Chondrocyte (in vitro differentiated cells): ENCODE measurements at places on chromosomes 2 and 18. TPM values are rescaled to one million over a fixed set of nuclear protein-coding genes. Genes with fewer than 3 reads are reported as not detected.

- no peak for DNase-seq
Measured at GRCh38 chr2:220396287-220396686, 768.9 kb downstream of the SLC4A3 start.

The CMPK2 gene
- total RNA-seq, result 0.90 to 1.3 TPM (median 0.95 TPM) in 3 replicates

DNA sequence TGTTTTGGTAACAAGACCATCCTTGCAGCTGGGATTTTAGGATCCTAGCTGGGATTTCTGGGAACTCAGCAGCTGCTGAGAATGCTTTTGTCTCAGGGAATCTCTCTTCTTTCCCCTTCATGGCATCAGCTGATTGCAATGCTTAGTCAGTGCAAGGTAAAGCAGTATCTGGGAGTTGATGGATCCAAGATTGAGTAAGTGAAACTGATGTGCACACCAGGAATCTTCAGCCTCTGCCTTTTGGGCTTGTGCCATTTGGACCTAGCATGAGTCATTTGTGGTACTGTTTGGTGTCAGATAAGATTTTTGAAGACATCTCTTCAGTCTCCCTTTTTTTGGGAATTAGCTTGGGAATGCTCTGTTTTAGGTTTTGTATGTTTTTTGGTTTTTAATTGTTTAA is 363.3 kb upstream of the TFPI start:
- no peak for DNase-seq

DNA sequence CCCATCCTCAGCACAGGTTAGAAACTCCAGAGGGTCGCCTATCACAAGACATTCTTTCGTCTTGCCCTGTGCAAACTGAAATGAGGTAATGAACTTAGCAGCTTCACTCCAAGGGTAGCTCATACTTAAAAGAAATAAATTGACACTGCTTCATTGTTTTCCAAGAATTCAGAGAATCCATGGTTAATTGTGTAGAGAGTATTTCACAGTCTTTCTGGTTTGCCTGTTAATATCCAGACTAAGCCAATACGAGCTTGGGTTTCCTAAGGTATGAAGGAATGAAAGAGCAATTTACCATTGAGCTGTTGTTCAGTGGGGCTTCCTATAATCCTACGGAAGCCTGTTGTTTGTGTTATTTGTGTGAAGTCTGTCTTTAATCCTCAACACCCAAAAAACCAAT is 58.7 kb downstream of the FAM124B start:
- DNase-seq, result no peak

DNA sequence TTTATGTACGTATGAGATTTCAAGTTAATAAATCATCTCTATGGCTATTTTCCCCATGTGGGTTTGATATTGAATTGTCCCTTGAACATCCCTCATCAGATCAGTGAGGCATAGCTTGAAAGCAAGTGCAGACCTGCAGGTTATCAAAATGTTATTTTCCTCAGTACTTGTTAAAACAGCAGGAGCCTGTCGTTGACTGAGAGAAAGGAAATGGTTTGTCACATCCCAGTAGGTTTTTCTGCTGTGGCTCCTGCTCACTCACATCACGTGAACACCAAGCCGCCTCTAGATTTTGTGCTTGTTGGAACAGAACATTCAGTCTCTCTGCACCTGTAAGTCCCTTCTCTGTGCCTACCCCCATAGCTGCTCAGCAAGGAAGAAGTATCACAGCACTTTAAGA is 340.3 kb downstream of the CELF4 start:
- DNase-seq, result no peak

The DCDC2C gene
- not detected in 3 replicates for total RNA-seq

The SERPINB4 gene
- total RNA-seq, result not detected in 3 replicates

GRCh38 chr2:82748653-82749052 is 1710.4 kb downstream of the SUCLG1 start:
- no peak for DNase-seq

DNA sequence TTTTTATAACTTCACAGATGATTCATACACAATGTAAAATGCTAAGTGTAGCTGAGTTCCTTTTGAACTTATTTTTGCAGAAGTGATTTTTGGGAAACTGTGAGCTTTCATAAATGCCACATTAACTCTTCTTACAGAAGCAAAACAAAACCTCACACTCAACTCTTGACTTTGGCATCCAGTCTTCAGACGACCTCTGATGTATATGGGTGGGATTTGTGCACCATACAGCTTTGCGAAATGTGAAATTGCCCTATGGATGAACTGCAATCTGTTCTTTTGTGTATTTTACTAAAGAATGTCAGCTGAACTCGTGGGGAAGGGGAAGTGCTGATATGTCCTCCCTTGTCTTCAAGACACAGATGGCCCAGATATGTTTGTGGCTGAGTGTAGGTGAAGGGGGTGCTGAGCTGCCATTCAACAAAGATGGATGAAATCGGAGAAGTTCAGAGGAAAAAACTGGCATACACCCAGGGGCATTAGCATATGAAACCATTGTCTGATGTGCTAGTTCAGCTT is 218.3 kb downstream of the PTGR3 start:
- no peak for DNase-seq

The ACMSD gene
- total RNA-seq, result not detected in 3 replicates

DNA sequence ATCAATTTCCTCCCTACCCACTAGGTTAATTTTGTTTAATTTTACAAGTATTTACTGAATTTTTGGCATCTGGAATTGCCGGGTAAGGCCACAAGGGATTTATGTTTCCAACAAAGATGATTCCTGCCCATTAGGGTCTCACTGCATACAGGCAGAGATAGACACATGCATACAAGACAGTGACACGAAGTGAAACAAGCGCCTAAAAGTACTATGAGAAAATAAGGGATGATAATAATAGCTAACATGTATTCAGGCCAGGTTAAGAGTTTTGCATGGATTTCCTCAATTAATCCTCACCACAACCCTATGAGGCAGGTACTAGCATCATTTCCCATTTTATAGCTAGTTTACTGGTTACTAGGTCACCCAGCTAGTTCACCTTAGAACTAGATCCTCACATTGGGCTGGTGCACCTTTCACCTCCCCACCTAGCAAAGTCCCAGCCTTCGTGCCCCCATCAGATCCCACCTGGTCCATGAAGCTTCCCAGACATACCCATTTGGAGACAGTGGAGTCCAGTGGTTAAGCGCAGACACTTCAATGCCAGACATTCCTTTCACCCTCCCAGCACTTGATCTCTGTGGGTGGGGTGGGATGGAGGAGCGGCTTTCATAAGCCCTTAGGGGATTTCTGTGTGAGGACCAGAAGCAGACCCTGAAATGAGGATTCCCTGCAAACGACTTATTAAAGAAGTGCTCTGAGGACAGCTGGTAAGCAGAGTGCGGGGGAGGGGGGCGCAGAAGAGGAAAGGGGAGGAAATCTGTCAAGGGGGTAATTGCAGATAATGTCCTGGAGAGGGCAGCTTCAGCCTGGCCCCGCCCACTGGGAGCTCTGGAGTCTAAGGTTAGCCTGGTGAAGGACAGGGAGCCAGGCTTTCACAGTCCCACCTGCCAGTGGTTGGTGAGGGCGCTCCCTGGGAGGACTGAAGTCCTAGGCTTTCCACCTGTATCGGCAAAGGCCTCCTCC is 5.8 kb upstream of the DGUOK start:
- DNase-seq, result no peak

- DNase-seq, result no peak
Measured at GRCh38 chr2:44397447-44398175, 35.9 kb downstream of the CAMKMT start.

- peak; percentile 89 for DNase-seq
Measured at GRCh38 chr2:240933966-240934700, 28.0 kb downstream of the CROCC2 start.

GRCh38 chr2:190271783-190272456 is 47.7 kb downstream of the HIBCH start:
- no peak for DNase-seq

The DLX2 gene
- total RNA-seq, result 5.2 to 29.1 TPM (median 5.7 TPM) in 3 replicates

- no peak for DNase-seq
Measured at GRCh38 chr2:45904946-45905631, 253.6 kb downstream of the PRKCE start.

The CCDC148 gene
- total RNA-seq, result 0.52 to 1.5 TPM (median 1.4 TPM) in 3 replicates

The MAP3K19 gene
- total RNA-seq, result not detected in 3 replicates

DNA sequence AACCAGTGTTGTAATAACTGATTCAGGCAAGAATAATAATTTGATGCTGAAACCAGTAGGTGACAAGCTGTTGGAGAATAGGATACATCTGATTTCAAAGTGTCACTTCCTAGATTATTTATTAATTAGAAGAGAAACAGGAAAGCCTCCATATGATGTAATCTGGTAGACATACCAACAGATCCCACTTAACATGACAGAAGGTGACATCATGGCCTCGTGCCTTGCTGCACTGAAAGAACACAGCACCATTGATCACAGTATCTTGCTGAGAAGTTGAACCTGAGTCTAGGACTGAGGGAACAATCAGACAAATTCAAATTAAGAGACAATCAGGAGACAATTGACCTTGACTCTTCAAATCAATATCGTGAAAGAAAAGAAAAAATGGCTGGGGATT is 131.6 kb upstream of the DLGAP1 start:
- DNase-seq, result no peak

The DNER gene
- not detected in 3 replicates for total RNA-seq

DNA sequence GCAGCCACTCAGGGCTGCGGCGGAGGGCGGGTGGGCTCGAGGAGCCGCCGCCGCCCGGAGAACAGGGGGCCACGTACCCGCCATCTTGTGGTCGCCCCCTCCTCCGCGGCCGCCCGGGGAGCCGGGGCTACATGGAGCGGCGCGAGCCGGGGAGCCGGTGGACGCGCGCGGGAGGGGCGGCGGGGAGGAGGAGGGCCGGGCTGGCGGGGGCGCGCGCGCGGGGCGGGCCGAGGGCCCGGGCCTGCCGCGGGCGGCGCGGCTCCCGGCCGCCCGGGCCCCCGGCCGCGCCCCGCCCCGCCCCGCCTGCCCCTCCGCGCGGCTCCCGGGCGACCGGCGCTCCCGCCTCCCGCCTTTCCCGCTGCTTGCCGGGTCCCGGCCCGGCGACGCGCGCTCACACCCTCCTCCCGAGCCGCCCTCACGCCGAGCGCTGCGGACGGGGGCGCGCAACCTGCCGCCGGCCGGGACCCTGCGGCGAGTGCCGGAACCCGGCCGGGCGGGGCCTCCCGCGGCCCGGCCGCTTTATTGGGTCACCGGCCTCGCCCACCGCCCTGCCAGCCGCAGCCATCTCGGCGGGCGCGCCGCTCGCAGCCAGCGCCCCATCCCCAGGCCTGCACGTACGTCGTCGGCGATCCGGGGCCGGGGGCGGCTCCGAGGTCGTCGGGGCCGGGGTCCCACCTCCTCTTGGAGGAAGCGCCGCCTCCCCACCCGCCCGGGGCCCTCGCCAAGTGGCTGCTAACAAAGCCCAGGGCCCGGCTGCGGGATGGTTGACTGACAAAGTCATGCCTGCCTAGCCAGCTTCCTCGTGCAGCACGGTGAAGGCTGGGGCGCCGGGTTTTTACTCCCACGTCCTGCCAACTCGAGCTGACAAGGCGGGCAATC is at the start of gene PPP4R1:
Gene PPP4R1 (minus strand): TSS at position 159 of the 879 bp plus-strand sequence. CDS start 75 bp downstream, at position 84.
- DNase-seq, result peak; percentile 95

The NYAP2 gene
- 0.05 TPM in 1 of 3 replicates, not detected in the others for total RNA-seq

DNA sequence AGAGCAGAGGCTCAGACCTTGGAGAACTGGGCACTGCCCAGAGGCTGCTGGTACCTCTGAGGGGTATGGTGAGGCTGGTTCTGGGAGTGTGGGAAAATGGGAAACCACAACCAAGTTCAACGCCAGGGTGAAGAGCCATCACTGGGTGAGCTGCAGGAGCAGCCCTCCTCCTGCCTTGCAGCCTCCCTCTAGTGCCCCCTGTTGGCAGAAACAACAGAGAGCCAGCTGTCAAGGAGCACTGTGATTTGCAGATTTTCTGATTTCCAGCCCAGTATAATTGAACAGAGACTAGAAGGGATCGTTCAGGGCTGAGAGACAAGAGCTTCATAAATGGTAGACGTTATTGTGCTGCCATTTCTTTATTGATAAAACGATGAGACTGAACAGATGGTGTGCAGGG is 50.5 kb downstream of the MAPK4 start:
- DNase-seq, result no peak

The GAREM2 gene
- 6.5 to 22.6 TPM (median 19.1 TPM) in 3 replicates for total RNA-seq

DNA sequence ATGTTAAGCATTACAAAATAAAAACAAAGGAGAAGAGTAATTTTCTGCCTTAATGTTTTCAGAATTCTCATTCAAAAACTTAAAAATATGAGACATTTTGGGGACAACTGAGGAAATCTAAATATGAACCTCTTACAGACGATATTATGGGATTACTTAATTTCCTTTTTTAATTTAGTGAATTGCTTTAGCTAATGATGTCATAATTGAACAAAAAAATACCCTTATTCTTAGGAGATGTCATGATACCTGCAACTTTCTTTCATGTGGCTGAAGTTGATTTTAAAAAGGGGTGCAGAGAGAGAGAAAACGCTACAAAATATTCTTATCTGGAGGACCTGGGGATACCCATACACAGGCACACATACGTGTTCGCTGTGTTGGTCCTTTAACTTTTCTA is 129.3 kb downstream of the ZNF521 start:
- DNase-seq, result no peak

The B3GNT7 gene
- 1.7 to 1.9 TPM (median 1.8 TPM) in 3 replicates for total RNA-seq

GRCh38 chr2:143928613-143929012 is 591.3 kb downstream of the ZEB2 start:
- DNase-seq, result no peak

GRCh38 chr2:173696274-173696673 is 268.9 kb downstream of the SP3 start:
- no peak for DNase-seq
